Type B pancreatic cell (in vitro differentiated cells): ENCODE measurements at places on chromosomes 12 and 14. TPM values are rescaled to one million over a fixed set of nuclear protein-coding genes. Genes with fewer than 3 reads are reported as not detected.

Gene SPTB
- total RNA-seq = 3.8 and 5.0 TPM in 2 replicates

- DNase-seq = no peak
Observed at GRCh38 chr14:23494223-23494622, 24.7 kb downstream of the NGDN start.

DNA sequence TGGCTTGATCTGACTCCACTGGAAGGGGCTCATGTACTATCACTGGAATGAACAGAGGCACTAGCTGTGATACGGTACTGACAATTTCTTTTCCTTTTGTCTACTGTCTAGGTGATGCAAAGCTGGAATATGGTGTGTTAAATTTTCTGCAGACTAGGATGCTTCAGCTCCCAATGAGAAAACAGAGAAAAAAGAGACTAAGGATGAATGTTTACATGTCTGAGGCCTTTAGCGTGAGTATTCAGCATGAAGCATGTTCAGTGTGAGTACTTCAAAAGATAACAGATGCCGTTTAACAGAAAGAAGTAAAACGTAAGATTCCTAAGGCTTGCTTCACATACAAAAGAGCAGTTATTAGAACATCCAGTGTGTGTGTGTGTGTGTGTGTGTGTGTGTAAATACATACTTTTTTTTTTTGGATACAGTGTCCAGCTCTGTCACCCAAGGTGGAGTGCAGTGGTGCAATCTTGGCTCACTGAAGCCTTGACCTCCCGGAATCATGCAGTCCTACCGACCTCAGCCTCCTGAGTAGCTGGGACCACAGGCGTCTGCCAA is 92.3 kb upstream of the FERMT2 start:
- DNase-seq = no peak

Gene RNU4-1
- 4,376 and 7,253 TPM in 2 replicates for total RNA-seq

DNA sequence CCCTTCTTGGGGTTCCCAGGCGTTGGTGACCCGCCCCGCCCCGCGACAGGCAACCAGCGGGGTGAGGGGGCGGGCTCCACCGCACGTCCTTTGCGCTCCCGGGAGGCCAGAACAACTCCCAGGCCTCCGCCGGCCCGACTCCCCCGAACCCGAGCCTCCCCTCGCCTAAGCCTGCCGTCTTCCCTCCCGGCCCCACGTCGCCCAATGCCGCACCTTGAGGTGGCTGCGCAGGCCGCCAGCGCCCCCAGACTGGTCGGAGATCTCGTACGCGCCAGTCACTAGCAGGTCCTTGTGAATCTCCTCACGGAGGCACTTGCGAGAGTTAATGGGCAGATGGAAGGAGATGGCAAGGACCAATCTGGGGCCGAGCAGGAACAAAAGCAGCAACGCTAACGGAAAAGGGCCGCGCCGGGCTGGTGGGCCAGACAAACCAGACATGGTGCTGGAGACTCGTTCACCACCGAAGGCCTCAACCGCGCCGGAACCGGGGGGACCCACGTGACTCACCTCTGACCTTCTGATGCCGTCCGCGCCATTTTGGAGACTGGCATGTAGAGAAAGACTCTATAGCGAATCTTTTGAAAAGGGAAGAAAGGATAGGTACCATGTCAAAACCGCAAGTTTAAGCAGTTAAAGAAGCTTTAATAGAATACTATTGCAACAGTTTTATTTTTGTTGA is at the start of gene TMED10:
TMED10 (minus strand) TSS at position 471 of the 679 bp plus-strand sequence; CDS start at position 438, 33 bp downstream.
- peak; percentile 90 for DNase-seq

Gene TSHR
- 0.65 and 1.6 TPM in 2 replicates for total RNA-seq

Gene LALBA
- not detected in 2 replicates for total RNA-seq

DNA sequence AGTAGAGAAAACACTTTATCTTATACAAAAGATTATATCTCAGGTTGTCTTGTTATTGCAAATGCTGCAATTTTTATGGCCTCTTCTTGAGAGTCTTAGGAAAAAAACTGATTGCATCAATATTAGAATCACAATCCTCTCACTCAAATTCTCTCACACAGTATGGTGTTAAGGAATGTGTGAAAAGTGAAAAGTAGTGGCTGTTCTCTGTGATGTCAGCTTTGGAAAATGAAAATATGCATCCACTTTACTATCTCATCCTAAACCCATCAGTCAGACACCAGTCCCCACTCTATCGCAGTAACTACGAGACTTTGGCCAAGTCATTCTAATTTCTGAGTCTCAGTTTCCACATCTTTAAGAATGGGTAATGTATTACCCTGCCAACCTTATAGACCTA is 32.6 kb upstream of the NTF3 start:
- DNase-seq = no peak

DNA sequence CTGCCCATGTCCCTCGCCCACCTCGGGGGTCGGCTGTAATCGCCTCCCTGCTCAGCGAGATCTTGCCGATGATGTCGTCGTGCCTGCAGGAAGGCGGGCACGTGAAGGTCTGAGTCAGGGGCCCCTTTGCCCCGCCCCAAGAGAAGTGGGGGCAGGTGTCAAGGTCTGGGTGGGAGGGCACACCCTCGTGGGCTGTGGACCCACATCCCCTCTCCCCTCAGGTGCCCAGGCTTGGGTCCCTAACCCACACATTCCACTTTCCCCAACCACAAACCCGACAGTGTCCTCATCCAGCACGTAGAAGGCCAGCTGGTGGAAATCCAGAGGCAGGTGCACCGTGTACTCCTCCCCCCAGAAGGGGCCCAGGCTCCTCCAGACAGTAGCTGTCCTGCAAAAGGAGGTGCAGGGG is 7.8 kb downstream of the RASAL1 start:
- DNase-seq = no peak

DNA sequence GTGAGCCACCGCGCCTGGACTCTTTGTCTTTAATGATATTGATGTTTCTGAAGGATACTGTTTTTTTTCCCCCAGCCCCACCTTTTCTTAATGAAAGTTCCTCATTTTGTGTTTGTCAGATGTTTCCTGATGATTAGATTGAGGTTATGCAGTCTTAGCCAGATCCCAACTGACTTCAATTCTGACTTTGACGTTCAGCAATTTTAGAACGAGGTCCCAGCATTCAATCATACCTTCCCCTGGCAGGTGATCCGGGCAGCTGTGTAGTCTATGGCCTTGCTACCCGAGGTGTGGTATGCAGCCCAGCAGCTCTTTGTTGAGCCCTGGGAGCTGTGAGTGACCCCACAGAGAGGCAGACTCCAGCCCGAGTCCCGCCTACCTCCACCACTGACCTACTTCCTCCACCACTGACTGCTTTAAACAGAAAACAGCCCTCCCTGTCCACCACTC is 82.7 kb downstream of the LGMN start:
- DNase-seq = no peak

Gene SERPINA10
- total RNA-seq = 1.5 and 2.8 TPM in 2 replicates

GRCh38 chr12:98763656-98764055 is 118.6 kb downstream of the APAF1 start:
- no peak for DNase-seq

- DNase-seq = no peak
Observed at GRCh38 chr12:4135919-4136605, 137.5 kb upstream of the CCND2 start.

GRCh38 chr14:100774164-100774537 is 47.5 kb downstream of the DLK1 start:
- DNase-seq = no peak

Gene PLEKHG7
- total RNA-seq = 0.17 TPM in 1 of 2 replicates, not detected in the other

Gene UNC79
- 1.8 and 2.1 TPM in 2 replicates for total RNA-seq

DNA sequence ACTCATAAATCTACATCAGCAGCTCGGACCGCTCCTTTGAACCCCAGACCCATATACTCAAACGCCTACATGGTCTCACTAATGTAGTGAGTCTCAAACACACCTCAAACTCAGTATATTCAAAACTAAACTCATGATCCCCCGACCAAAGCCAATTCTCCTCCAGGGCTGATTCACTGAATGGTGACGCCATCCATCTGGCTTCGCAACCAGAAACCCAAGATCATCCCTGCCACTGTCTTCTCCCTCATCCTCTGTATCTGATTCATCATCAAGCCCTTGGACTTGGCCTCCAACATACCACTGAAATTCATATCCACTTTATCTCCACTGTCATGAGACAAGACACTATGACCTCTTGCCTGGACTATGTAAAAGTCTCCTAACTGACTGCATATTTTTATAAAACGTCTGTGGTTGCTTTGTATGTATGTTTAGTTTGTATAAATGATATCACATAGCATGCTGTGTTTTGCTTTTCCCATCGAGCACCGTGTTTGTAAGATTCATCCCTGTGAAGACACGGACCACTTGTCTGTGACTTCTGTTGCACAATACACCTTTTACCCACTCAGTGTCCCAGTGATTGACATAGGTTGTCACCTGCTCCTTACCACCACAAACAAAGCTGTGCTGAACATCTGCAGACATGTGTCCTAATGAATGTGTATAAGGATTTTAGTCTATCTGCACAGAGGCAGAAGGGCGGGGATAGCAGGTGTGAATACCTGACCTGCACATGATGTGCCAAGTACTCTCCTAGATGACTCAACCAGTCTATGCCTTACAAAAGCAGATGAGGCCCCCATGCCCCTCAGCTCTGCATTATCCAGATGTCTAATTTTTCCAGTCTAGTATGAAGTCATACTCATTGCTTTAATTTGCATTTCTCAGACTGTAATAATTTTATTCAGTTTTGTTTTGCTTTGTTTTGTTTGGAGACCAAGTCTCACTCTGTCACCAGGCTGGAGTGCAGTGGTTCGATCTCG is 76.9 kb downstream of the VWF start:
- no peak for DNase-seq
